Urinary bladder (tissue), 4 donors: ENCODE measurements at places on chromosomes 16 and 17. TPM values are rescaled to one million over a fixed set of nuclear protein-coding genes. Genes with fewer than 3 reads are reported as not detected.

The KRT33B gene
- total RNA-seq = not detected

The TMC6 gene
- 19.5 TPM for total RNA-seq

DNA sequence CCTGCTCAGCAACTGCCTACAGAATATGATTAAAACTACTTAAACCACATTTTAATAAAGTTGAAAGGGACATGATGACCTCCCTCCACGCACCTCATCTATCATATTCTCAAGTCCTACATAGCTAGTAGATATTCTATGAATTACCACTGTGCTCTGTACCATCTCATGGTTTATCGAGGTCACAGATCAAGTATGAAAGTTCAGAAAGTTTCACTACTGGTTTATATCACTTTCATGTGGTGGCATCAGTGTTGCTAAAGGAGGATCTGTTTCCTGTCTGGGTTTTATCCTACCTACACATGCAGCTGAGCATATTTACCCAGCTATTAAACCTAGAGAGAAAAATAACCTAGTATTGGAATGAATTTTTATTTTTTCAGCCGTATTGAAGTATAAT is 214.9 kb upstream of the MON1B start:
- DNase-seq = no peak

The NPIPA3 gene
- 3.0 TPM for total RNA-seq

DNA sequence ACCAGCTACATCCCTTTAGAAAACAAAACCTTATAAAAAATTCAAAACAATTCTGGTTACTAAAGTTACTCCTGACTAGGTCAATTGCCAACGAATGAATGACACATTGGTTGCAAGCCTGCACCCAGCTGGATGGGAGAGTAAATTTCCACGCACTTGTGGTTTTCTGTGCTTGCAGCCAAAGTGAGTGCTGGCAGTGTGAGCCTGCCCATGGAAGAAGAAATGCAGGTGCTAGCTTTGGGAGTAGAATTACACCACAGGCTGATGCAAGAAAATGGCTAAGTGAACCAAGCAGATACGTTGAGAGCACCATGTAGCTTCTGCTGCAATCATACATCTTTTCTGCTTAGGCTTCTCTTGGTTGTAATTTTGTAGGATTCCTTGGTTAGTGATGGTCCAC is 74.6 kb downstream of the SYCE1L start:
- no peak for DNase-seq

DNA sequence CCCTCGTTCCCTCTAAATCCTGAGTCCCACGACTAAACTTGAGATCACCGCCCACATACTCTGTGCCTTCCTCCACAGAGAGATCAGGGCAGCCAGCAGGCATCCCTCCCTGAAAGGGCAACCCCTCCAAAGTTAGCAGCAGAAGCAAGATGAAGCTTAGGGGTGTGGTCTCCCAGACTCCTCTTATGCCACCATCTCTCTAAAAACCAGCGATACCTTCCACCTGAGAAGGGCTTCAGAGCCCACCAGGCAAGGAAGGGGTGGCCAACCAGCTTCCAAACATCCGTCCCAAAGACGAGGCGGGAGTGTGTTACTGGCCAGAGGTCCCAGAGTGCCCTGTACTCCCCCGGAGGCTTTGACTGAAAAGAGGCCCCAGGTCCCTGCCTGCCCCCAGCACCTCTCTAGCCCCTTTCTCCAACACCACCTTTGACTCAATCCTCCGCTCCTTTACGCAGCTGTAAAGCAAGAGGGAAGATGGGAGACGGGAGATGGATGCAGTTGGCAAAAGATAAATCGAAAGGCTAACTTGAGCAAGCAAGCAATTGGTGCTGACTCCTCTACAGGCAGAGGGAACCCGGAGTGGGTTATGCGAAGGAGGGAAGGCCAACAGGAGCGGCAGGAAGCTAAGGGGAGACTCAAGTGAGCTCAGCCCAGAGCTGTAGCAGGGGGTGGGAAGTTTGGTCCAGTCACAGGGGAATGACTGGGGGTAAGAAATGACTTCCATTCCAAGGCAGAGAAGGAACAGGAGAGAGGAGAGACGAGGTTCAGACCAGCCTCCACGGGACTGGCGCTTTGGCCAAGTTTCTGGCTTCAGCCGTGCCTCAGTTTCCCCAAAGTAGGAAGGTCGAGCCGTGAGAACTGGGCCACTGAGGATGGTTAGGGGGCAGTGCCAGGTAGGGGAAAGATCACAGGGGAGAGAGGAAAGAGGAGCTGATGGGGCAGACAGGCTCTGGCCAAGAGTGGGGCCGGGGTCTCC is 1.0 kb downstream of the ST3GAL2 start:
- DNase-seq = no peak

- DNase-seq = no peak
Observed at GRCh38 chr17:1055751-1056645, 59.1 kb downstream of the TIMM22 start.

The GOSR1 gene
- total RNA-seq = 45.5 TPM

DNA sequence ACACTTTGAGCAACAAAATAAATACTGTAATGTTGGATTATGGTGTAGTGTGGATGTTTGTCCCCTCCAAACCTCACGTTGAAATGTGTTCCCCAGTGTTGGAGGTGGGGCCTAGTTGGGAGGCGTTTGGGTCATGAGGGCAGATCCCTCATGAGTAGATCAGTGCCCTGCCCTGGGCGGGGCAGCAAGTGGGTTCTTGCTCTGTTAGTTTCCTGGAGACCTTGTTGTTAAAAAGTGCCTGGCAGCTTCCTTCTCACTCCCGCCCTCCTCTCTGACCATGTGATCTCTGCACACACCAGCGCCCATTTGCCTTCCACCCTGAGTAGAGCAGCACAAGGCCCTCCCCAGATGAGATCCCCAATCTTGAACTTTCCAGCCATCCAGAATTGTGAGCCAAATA is 67.7 kb downstream of the MPRIP start:
- DNase-seq = no peak

GRCh38 chr16:4215106-4215505 is 26.8 kb downstream of the SRL start:
- DNase-seq = no peak

DNA sequence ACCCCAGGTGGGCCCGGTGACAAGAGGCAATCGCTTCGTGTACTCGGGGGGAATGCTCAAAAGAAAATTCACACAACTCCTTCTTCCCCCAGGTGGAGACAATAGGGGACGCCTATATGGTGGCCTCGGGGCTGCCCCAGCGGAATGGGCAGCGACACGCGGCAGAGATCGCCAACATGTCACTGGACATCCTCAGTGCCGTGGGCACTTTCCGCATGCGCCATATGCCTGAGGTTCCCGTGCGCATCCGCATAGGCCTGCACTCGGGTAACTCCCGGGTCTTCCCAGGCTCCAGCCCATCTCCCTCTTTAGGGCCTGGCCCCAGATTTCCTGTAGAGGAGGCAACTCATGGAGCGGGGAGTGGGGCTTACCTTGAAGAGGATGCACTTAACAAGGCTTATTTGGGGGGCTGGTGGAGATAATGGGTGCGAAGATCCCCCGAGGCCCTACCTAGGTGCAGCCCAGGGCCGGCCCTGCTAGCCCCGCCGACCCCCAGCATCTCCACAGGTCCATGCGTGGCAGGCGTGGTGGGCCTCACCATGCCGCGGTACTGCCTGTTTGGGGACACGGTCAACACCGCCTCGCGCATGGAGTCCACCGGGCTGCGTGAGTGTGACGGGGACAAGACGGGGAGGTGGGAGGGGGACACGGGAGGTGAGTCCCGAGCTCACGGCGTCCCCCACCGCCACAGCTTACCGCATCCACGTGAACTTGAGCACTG is 13.0 kb downstream of the GUCY2D start:
- no peak for DNase-seq

DNA sequence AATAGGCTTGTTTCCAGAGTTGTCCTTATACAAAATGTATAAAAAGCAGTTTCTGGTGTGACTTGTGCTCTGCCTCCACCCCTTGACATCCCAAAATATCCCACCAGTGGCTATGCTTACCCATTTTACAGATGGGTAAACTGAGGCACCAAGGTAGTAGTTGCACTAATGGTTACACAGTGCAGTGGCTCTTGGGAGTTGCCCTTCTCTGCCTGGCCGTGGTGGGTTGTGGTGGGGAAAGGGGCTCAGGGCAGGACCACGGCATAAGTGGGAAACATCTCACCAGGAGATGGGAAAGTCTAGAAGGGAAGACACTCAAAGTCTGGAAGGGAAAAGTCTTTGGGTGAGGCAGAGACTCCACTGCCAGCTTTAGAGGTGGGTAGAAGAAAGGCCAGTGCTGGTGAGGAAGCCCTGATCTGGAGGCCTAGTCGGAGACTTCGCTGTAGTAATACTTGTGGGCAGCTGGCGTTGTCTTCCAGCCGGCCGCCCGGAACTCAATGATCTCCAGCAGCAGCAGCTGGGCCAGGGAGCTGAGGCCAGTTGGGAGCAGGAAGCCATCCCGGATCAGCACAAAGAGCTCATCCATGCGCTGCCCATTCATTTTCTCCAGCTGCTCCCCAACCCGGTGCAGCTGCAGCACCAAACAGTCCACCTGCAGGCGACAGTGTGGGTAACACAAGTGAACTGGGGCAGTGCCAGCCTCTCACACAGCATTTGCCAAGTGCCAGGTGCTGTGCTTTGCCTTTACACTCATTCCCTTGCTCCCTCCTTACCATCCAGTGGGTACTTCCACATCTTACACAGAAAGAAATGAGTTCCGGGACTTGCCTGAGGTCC is 4.5 kb downstream of the MIF4GD start:
- DNase-seq = no peak

GRCh38 chr16:17070882-17071592 is 399.7 kb downstream of the XYLT1 start:
- no peak for DNase-seq

- no peak for DNase-seq
Observed at GRCh38 chr17:83002118-83002805, 77.1 kb upstream of the METRNL start.

DNA sequence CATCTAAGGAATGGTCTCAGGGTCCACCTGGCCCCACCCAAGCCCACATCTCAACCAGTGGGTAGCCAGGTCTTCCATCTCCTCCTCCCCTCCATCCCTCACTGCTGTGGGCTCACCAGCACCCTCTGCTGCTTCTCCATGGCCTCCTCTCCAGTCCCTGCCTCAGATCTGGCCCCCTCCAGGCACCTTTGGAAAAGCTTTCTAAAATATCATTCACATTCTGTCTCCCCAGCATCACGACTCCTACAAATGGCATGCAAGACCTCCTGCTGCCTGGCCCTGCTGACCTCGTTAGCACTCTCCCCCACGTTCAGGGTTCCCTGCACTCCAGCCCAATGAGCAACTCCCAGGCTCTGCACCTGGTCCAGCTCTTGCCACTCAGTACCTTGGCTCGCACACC is 13.7 kb downstream of the GLP2R start:
- DNase-seq = no peak

- DNase-seq = no peak
Observed at GRCh38 chr16:75012380-75013081, 13.7 kb downstream of the ZNRF1 start.

The USH1G gene
- total RNA-seq = 0.53 TPM

The TPSD1 gene
- total RNA-seq = 1.1 TPM

- no peak for DNase-seq
Observed at GRCh38 chr17:78997881-78998280, 11.7 kb downstream of the CANT1 start.

DNA sequence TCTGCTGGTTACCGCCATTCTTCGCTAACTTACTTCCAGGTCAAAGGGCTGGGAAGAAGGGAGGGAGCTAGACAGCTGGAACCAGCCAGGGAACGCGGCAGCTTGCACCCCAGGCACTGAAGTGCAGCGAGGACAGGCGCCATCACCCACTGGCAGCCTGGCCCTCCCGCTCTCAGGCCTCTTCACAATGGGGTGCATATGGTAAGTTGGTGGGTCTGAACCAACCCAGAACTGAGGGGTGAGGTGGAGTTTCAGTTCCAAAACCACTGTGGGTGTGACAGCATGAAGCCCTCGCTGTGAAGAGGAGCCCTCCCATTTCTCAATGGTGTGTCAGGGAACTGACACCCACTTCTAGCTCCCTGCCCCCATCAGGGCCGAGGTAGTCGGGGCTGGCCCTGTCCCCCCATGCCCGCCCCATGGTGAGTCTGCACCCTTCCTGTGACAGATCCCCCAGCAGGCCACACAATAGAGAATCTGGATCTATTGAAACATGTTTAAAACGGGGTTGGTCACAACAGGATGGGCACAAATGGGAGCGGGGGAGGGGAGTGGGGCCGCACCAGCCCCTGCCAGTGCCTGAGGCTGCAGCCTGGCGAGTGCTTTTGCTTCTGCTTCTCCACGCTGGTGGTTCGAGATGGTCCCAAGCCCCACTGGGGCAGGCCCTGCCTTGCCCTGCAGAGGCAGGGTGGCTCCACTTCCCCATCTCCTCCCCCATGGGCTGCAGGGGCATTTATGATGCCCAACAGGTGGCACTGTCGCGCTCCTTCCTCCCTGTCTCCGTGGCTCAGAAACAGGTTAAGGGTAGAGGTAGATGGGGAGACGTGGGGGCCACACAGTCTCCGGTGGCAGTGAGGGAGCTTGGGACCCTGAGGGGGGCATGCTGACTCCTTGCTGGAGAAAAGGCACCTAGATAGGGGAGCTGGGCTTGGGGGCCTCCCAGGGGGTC is 2.3 kb downstream of the LIMD2 start:
- DNase-seq = no peak
